ENCODE measurements at places on chromosomes 2 and 18.
A peak's percentile ranks its signal among the peaks of the same experiment; 100 is the strongest.

- DNase-seq, result no peak
Observed at GRCh38 chr2:70458661-70459060, 95.0 kb downstream of the TGFA start.

GRCh38 chr2:98472961-98473746, 28.5 kb downstream of the INPP4A start:
- DNase-seq, result no peak

GRCh38 chr2:191439481-191439880, 194.3 kb downstream of the MYO1B start:
- no peak for DNase-seq

GRCh38 chr18:9992973-9993520, 79.2 kb downstream of the VAPA start:
- no peak for DNase-seq

GRCh38 chr2:101893681-101894381, 97.9 kb upstream of the IL1R2 start:
- peak; percentile 12 for DNase-seq

GRCh38 chr2:237033536-237034060, 52.1 kb upstream of the COPS8 start:
- no peak for DNase-seq

Data from suppressor macrophage (primary cell).